ENCODE measurements at places on chromosomes 6 and 20.

GRCh38 chr6:134472046-134472445, 154.1 kb upstream of the SGK1 start:
- DNase-seq = no peak

DNA sequence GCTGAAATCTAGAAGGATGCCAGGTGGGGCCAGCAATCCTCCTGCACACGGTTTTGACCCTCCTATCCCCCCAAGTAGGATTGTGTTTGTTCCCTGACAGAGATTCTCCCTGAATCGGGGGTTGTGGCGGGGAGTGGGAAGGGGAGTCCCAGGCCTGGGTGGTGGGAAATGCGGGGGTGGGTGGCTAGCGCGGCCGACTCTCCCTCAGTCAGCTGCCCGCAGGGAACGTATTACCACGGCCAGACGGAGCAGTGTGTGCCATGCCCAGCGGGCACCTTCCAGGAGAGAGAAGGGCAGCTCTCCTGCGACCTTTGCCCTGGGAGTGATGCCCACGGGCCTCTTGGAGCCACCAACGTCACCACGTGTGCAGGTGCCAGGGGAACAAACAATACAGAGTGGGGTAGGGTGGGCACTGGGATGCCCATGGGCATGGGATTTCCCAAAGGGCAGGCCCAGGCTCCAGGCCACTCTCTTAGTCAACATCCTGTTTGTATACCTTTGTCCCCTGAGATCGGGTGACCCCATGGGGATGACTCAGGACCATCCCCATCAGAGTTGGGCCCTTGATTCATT, 16.1 kb upstream of the ZNF76 start:
- no peak for DNase-seq

- DNase-seq = peak; percentile 98
Observed at GRCh38 chr6:71489736-71490135, 201.1 kb downstream of the OGFRL1 start.

DNA sequence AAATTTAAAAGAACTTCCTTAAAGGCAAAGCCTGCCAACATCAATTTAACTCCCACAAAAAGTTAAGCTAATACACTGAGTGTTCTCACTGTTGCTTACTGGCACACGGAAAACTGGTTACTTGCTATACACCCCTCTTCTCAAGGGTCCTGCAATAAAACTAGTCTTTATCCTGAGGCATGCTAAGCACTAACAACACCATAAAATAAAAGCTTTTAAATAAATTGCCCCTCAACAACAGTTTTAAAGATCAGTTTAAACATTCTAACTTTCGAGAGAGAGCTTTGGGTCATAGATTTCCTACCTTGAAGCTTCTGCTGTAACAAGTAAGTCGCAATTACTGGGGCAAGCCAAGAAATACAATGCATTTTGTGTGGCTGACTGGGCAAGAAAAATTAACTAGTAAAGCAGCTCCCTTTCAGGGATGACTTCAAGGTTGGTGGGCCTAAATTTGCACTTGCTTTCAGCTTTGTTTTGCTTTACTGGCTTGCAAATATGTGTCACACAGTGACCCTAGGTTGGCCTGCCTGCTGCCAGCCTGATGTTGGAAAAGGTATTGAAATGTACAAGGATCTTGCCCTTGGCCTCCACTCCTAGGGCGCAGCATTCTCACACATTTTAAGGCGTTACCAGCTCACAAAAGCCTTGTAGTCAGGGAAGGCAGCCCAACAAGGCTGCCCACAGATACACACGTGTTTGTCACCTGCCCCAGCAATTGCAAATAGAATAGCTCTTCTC, 4.0 kb upstream of the HEY2 start:
- DNase-seq = no peak

DNA sequence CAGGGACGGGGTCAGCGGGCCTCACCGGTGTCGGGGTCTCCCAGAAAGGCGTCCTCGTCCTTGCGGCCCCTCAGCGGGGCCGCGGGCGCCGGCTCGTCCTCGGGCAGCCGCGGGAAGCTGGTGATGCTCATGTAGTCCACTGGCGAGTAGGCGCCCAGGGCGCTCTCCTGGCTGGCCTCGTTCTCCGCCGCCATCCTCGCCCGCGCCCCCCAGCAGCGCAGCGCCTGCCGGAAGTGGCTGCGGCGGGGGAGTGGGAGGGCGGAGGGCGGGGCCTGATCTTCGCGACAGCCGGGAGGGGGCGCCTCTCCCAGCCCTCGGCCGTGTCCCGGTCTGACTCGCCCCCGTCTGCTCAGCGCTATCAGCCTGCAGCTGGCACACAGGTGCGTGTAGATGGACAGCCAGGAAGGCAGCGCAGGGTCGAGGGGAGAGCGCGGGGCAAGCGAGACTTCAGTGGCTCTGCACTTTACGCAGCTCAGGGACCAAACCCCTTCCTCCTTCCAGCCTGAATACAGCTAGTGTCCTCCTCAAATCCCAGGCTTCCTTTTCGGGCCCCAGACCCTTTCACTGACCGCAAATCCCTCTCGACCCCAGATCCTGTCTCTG, at the start of gene GGT7:
Gene GGT7, minus strand, starts transcription at position 235 of the 603 bp plus-strand sequence. Its CDS starts 41 bp downstream, at position 194.
- no peak for DNase-seq

DNA sequence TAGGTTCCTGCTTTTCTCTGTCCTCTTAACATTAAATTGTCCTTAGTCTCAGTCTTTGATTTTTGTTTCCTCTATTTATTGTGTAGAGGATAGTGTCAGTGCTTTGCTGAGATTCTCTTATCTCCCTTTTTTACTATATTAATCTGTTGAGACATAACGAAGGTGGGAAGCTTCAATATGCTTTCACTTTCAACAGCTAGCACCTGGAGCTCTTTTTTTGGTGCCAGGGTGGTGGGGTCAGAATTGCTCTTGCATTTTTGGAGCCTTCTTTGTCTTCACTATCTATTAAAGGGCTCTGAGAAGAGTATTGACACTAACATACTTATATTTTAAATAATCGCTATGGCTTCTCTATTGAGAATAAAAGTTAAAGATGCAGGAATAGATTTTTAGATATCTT, 97.1 kb upstream of the EPHA7 start:
- no peak for DNase-seq

DNA sequence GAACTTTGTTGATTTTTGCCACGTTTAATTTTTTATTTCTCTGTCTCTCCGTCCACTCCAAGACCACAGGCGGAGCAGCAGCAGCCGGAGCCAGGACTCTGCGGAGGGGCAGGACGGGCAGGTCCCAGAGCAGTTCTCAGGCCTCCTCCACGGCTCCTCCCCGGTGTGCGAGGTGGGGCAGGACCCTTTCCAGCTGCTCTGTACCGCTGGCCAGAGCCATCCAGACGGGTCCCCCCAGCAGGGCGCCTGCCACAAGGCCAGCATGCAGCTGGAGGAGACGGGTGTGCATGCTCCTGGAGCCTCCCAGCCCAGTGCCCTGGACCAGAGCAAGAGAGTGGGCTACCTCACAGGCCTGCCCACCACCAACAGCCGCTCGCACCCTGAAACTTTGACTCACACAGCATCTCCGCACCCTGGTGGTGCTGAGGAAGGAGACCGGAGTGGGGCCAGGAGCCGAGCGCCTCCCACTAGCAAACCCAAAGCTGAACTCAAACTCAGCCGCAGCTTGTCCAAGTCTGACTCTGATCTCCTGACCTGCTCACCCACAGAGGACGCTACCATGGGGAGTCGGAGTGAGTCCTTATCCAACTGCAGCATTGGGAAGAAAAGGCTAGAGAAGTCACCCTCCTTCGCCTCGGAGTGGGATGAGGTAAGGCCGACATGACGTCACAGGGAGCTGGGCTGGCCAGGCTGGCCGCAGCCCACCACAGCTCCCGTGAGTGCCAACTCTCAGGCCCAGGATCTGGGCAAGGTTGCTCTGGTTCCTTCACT, 123.5 kb downstream of the TCP11 start:
- no peak for DNase-seq

GRCh38 chr20:2932498-2932897, 59.2 kb downstream of the PTPRA start:
- no peak for DNase-seq

DNA sequence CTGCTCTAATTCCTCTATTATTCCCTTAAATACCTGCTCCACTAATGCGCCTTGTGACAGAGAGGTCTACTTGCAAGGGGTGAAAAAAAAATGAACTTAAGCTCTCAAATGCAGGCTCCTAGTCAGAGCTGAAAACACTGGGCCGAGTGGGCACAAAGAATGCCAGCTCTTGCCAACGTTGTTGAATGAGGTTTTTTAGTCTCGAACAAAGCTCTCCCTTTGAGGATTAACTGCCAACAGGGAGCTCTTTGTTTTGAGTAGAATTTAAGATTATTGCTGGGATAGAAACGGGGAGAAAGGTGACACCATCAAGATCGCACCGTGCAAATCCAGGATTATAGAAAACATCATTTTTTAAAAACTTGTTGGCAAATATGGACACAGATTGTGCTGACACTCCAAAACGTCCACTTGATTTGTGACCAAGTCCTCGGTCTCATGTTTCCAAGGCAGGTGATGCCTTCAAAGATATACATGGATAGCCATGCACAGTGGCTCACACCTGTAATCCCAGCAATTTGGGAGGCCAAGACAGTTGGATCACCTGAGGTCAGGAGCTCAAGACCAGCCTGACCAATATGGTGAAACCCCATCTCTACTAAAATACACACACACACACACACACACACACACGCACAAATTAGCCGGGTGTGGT, 163.2 kb downstream of the BMP7 start:
- no peak for DNase-seq

DNA sequence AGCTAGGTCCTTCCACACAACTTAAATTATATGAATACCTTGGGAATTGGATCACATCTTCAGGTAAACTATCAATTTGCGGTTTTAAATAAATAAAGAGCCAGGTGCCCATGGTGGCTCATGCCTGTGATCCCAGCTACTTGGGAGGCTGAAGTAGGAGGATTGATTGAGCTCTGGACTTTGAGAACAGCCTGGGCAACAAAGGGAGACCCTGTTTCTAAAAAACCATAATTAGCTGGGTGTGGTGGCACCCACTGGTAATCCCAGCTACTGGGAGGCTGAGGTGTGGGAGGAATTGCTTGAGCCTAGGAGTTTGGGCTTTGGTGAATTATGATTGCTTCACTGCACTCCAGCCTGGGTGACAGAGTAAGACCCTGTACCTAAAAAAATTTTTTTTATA, 3.4 kb downstream of the GMNN start:
- DNase-seq = no peak

DNA sequence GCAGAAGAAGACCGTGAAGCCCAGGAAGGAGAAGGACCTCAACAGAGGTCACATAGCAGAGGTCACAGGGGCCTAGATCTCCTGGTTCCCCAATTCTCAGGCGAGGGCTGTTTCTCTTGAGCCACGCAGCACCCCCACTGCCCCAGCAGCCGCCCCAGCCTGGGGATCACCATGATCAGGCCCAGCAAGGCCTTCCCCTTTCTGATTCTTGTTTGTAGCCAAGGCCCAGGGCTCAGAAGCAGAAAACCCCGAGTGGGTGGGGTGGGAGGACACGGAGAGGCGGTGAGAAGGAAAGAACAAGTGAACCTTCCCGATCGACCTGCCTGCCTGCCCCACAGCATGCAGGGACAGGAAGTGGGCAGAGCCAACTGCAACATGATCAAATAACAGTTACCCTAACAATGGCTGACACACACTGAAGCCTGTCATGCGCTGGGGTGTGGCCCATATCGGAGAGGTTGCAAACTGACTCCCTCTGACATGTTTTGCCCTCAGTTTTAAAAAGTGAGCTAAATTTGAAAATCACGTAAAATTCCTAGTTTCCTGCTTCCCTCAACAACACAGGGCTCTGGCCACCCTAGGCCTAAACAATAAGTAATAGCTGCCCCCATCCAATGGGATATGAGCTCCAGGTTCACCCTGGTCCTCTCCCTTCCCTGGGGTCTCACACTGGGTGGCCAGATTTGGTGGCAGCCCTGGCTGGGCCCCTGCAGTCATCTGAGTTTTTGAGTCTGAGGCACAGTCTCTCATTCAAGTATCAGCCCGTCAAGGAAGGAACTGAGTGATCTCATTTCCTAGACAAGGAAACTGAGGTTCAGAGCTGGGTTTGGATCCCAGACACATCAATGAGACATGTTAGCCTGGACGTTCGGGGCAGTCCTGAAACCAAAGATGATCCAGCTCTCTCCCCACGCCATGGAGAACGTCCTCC, 6.5 kb downstream of the PEDS1 start:
- peak; percentile 76 for DNase-seq
